ENCODE measurements at places on chromosomes 13 and 19.

GRCh38 chr19:7366701-7367420 lies 18.1 kb downstream of the ARHGEF18 start:
- DNase-seq, result no peak

DNA sequence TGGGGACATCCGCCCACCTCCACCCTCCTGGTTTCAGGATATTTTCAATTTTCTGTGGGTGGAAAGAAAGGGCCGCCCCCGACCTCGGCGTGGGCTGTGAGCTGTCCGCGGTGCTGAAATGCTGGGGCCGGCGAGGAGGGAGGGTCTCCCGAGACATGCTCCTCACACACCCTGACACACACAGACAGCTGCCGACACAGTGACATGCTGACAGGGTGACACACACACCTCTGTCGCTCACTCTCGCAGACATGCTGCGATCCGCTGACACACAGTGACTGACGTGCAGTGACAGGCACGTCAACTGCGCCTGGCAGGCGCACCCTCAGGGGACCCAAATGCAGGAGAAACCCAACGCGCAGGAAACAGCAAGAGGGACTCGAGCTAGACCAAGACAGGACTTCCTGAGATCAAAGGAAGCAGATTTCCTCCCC lies 25.1 kb upstream of the MEIS3 start:
- no peak for DNase-seq

GRCh38 chr19:28324275-28325060 lies 888.5 kb downstream of the UQCRFS1 start:
- no peak for DNase-seq

GRCh38 chr13:70959035-70959775 lies 851.0 kb upstream of the KLHL1 start:
- no peak for DNase-seq

GRCh38 chr19:13072188-13072908 lies 30.3 kb downstream of the LYL1 start:
- no peak for DNase-seq

GRCh38 chr13:96982672-96983071 lies 11.6 kb downstream of the OXGR1 start:
- no peak for DNase-seq

GRCh38 chr13:35698911-35699576 lies 222.6 kb upstream of the MAB21L1 start:
- no peak for DNase-seq

- DNase-seq, result no peak
Observed at GRCh38 chr19:690203-690602, 5.0 kb downstream of the PRSS57 start.

DNA sequence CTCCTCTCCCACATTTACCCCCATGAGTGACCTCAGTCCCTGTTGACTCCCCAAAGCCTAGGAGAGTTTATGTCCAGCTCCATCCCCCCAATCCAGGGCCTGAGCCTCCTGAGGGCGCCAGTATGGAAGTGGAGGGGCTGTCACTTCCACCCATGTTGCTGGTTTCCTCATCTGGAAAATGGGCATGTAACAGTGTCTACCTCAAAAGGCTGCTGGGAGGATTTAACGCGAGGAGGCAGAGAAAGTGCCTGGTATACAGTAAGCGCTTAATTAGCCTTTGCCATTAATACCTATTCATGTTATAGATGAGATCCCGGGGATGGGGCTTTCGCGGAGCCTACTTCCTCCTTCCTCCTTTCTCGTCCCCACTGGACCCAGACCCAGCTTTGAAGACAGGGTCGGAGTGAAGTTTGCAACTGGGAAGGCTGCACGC lies 476 bp downstream of the TYK2 start:
- DNase-seq, result no peak

DNA sequence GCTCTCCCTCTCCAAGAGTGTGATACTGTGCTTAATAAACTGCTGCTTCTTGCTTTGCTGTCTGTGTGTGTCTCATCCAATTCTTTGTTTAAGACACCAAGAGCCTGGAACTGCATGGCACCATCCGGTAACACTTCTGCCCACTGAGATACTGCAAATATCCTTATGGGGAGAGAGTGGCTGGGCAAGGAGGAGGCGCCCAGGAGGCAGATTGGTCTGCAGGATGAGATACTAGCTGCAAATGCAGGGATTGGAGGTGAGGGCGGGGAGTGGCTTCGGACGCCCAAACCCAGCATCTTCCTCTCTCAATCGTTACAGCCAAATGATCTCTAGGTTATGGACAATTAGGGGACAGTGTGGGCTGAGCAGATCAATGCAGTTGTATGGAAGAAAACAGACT lies 1.7 kb upstream of the SIGLEC7 start:
- DNase-seq, result no peak

DNA sequence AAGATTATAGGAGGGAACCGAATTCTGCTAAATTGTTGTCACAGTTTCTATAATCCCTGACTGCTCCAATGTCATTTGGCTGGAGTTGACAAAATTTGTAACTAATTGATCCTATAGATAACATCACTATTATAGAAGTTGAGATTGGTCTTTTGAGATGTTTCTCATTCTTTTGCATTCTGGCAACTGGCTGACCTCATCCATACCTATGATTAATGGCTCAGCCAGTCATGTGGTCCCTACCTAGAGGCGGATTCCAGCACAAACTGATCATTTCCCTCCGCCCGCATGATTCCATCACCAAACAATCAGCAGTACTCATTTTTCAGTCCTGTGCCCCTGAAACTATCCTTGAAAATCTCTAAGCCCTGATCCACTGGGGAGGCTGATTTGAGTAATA lies 4.2 kb downstream of the PSG2 start:
- no peak for DNase-seq

DNA sequence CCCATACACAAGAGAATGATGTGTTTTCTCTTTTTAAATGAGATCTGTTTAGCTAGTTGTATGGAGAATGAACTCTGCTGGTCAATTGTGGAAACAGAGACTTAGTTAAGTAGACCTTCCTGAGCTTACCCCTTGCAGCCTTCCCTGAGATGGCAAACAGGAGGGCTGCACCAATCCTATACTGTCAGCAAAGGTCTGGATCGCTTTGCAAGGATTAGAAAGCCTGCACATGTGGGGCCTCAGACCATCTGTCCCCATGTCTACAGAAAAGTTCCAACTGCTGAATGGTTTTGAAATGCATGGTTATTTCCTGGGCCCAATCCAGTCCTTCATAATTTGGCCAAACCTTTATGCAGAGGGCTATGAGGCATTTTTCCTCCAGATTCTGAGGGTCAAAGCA lies 183.9 kb upstream of the SLC10A2 start:
- DNase-seq, result no peak

DNA sequence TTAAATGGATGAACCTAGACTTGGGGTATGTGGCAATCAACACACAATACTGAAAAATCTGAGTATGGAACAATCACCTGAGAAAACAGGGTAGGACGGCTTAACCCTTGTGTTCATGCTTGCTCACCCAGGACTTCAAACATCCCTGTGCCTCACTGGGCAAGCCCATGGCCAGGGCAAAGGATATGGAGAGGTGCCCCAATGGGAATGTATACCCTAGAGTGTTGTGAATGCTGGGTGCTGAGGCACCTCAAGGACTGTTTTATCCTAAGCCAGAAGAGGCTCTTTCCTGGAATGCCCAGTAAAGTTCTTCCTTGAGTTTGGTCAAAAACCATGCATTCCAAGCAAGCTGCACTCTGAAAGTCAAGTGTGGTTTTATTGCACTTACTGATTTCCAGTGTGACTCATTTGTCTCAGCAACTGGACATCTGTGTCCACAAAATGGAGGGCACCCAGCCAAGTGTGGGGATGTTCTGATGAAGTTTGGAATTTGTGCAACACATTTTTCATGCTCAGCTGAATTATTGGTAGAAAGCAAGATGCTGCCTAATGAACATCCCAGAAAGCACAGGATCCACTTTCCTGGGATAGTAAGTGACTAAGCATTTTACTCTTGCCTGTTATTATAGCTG lies 531.3 kb downstream of the RFC3 start:
- no peak for DNase-seq

DNA sequence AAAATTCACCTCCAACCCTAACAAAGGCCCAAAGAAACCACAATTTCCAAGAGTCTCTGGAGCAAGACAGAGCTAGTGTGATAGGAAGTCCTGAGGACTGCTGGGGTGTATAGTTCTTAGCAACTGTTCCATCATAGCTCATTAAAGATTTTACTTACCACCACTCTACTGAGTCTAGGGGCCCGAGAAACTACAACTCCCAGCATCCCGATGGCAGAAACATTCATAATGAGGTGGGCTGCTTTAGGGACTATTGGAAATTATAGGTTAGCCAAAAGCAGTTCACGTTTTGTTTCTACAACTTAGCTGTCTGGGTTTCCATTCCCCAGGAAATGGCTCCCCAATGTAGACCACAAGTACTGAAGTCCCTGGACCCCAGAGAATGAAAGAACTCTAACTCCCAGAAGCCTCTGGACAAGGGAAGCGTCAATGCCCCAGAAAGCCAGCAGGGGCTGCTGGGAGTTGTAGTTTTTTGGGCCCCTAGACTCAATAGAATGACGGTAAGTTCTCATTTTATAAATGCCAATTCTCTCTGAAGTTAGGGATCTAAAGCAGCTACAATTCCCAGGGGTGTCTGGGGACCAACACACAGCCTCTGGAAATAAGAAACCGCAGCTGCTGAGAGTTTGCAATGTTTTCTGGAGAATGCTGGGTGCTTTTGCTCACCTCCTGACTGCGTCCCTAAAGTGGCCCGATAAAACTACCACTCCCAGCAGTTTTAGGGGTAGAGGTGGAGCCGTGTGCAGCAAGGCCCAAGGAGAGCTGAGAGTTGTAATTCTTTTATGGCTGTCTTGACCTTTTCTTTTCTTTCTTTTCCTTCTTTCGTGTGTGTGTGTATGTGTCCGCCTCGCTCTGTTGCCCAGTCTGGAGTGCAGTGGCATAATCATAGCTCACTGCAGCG lies 11.1 kb downstream of the FTL start:
- no peak for DNase-seq

DNA sequence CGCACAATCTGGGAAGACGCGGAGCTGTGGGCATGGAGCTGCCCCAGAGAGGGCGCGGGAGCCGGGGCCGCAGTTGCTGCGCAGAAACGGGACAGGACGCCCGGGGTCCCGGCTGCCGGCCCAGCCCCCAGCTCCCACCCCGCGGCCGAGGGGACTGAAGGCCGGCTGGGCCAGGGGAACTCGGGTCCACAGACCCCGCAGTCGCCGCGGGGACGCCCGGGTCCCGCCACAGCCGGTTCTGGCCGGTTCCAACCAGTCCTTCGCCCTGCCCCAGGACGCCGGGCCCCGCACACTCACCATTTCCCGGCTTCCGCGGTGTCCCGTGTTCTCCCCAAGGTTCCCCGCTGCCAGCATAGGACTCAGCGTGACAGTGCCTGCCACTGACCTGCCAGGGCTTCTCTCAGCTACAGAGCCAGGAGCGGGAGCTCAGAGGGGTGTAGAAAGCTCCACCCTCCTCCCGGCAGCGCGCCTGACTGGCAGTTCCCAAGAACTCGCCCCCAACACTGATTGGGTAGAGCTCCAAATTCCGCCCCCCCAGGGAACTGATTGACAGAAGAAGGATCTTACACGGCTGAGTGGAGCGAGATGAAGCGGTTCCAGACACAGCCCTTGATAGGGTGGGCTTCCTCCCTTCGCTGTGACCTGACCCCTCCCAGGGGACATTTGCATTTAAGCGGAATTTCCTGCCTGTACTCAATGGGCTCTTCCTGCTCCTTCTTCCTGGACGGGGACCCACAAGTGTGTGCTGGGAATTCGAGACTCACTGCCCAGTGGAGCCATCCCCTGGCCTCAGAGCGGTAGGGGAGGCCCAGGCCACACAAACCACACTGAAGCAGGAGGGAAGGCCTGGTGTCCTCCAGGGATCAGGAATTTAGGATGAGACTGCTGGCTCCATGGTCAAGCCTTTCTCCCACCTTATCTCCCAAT lies at the start of gene ZNF442:
ZNF442 (minus strand) TSS at position 448 of the 927 bp plus-strand sequence. CDS start 2,052 bp downstream, outside the sequence.
- DNase-seq, result peak; percentile 6

DNA sequence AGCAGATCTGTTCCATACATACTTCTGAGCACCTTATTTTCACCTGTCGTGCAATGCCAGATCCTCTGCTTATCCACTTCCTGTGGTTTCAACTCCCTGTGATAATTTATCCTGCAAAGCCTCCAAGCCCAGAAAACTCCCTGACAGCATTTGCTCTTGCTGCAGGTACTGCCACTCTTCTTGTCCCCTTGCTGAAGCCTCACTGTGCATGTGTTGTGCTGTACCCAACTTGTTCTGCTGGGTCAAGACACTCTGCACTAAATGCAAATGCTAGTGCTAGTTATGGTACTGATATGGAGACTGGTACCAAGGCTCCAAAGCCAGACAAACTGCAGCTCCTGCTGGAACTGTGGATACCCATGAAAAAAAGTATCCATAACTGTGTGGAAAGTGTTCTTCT lies 315.4 kb upstream of the MIR17HG start:
- no peak for DNase-seq

GRCh38 chr13:67966065-67966464 lies 735.9 kb upstream of the PCDH9 start:
- DNase-seq, result no peak
